ENCODE measurements at places on chromosomes 1 and 21.

GRCh38 chr1:64474665-64475439 is 4.9 kb downstream of the CACHD1 start:
- DNase-seq: no peak

DNA sequence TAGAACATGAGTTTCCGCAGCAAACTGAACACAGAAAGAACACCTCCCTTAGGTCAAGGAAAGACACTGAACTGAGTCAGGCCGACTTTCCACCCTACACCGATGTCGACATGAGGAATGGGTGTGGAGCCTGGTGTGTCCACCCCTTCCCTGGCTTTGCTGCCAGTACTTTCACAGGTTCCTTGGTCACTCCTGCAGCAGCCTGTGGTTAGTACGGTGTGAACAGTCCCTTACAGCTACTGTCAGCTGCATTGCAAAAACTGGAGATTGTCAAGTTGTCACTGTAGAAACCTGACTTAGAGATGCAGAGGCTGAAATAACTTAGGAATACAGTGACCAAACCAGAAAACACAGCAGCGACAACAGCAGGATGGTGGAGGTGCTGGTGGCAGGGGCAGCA is 7.1 kb downstream of the PGLYRP3 start:
- no peak for DNase-seq

DNA sequence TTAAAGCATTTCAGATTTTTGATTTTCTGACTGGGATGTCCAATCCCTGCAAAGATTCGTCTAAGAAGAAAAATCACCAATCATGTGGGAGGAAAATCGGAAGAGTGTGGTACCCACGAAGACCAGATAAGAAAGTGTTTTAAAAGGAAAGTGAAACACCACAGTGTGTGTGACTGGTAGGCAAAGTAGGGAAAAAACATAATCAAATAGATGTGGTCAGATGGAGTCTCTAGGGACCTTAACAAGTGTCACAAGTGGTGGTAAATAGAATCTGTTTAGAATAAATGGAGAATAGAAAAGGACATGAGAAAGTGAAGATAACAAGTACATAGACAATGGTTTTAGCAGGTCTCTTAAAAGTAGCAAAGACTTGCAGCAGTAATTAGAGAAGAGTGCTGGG is 154.6 kb downstream of the SLC30A10 start:
- DNase-seq: no peak

GRCh38 chr1:240134596-240134995 is 42.9 kb downstream of the FMN2 start:
- DNase-seq: no peak

DNA sequence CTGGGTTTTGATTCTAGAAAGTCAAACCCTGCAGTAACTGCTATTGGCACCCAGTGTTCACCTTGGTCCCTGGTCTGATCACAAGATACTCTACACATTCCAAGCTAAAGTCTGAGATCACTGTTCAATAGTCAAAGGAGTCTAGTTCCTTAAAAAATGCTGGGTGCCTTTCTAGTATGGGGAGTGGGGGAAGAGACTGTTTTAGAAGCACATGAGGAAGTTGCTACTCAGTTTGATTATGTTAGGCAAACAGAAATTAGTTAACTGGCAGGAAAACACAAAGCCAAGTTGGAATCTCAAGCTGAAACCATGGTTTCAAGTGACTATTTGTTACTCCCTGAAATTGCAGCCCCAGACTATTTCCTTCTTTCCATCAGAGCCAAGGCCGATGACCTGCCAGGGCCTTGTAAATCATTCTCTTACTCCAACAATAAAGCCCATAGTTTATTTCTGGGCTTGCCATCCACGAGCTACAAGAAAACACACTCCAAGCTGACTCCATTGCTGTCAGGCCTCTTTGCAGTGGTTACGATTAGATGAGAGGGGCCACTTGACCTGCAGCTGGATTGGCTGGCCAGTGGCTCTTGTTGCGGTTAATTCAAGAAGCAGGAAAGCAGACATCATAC is 21.1 kb upstream of the VTCN1 start:
- DNase-seq: no peak

DNA sequence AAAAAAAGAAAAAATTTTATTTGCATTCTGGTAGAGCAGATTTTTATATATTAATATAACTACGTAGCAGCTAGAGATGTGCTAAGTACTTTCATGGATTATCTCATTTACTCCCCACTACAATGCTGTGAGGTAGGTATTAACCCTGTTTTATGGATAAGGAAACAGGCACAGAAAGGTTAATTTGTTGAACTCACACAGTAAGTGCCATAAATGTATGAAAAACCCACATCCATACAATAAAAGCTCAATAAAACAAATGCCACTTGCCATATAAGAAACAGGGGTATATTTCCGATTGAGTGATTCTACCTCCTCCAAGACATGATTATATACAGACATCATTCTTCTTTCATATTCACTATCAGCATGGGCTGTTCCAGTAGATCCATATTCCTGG is 83.1 kb downstream of the INTS7 start:
- DNase-seq: no peak

- DNase-seq: no peak
These were observed 1.1 kb downstream of the C21orf58 start for GRCh38 chr21:46322351-46323226.

DNA sequence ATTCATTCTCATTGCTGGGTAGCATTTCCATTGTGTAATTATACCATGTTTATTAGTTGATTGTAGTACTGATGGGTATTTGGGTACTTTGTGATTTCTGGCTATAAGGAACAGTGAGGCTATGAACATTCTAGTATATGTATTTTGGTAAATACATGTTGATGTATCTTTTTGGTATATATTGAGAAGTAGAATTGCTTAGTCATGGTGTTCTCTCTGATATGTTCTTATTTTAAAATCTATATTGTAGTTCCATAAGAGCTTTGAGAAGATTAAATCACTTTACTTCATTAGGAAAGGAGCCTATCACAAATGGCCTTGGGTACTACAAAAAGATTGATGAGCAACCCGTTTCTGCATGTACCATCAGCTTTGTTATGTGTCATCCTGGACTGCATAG is 13.4 kb downstream of the MIXL1 start:
- no peak for DNase-seq

- DNase-seq: no peak
These were observed 3.7 kb downstream of the MATN1 start for GRCh38 chr1:30719406-30720270.

GRCh38 chr1:185972096-185972850 is 238.1 kb downstream of the HMCN1 start:
- DNase-seq: no peak

- no peak for DNase-seq
These were observed 18.0 kb upstream of the SLC2A7 start for GRCh38 chr1:9044236-9044635.

GRCh38 chr1:53959664-53960250 is 13.6 kb downstream of the LRRC42 start:
- DNase-seq: no peak

- DNase-seq: no peak
These were observed 26.6 kb downstream of the ZFYVE9 start for GRCh38 chr1:52168373-52169080.

DNA sequence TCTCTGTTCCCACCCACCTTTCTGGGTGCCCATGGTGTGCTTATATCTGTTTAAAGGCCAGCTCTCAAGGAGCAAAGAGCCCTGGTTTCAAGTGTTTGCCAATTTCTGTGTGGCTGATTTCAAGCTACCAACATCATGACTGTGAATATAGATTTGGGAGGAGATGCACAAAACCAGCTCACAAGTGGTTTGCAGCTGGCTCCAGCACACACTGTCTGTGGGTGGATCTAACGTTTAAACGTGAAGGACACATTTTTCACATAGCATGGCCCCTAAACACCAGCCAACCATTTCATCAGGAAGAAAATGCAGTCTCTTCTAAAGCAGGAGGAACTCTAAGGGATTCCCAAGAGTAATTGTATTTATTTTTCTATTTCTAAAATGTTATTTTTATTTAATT is 65.2 kb downstream of the FCRL5 start:
- no peak for DNase-seq

- DNase-seq: peak; percentile 46
These were observed 5.9 kb upstream of the TTC22 start for GRCh38 chr1:54806931-54807611.

- DNase-seq: no peak
These were observed 267.3 kb downstream of the LTN1 start for GRCh38 chr21:28725396-28725795.

- DNase-seq: no peak
These were observed 4.6 kb upstream of the FAM167B start for GRCh38 chr1:32242341-32242851.

DNA sequence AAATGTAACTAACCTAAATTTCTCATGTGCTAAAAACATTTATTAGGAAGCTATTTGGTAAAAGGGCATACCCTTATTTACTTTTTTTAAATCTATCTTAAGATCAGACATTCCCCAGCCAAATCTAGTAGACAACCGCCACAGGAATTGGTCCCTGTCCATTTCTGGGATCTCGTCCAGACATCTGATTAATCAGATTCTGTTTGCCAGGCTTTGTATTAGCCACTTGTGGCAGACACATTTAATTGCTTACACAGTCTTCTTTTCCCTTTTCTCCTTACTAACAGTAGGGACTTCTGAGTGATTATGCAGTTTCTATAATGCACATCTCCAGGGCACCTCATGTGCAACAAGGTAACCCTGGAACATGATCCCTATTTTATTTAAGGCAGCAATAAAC is 449.0 kb upstream of the RGS18 start:
- no peak for DNase-seq

DNA sequence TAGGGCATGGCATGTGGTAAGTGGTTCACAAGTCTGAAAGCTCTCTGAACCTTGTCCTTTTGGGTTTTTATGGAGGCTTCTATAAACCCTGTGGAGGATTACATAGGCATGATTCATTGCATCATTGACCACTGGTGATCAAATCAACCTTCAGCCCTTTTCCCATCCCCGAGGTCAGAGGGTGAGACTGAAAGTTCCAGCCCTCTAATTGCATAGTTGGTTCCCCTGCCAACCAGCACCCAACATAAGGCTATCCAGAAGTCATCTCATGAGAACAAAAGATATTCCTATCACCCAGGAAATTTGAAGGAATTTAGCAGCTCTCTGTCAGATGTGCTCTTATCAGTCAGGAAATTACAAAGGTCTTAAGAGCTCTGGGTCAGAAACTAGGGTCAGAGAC is 89.5 kb upstream of the ARTN start:
- DNase-seq: no peak

DNA sequence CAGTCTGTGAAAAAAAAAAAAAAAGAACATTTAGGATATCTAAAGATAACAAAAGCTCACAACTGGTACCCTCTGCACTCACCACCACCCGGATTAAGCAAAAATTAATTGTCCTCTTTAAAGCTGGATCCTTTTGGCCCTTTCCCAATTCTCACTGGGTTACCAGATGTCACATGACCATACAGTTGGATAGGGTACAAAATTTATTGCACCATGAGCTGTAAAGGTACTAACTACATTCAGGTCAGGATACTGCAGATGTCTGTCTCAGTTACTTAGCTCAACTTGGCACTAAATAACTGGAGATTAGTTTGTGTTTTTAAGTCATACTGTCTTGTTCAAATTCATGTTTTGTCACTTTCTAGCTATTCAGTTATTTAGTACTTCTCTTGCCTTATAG is 96.3 kb downstream of the GPATCH2 start:
- DNase-seq: no peak

DNA sequence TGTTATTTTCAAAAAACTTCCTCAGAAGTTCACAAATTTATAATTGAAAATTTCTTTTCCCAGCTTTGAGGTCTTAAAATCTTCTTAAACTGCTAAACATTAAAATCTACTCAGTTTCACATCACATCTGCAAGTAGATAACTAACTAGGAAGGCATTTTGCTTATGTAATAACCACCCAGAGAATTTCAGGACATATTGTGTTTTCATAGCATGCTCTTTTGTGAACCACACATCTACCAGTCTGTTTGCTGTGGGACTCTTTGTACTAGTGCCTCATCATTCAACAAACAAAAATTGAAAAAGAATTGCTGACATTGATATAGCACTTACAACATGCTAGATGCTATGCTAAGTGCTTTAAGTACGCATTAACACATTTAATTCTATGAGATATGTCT is 31.6 kb upstream of the C1orf146 start:
- DNase-seq: no peak

GRCh38 chr1:85315789-85316188 is 39.4 kb upstream of the BCL10 start:
- DNase-seq: no peak

DNA sequence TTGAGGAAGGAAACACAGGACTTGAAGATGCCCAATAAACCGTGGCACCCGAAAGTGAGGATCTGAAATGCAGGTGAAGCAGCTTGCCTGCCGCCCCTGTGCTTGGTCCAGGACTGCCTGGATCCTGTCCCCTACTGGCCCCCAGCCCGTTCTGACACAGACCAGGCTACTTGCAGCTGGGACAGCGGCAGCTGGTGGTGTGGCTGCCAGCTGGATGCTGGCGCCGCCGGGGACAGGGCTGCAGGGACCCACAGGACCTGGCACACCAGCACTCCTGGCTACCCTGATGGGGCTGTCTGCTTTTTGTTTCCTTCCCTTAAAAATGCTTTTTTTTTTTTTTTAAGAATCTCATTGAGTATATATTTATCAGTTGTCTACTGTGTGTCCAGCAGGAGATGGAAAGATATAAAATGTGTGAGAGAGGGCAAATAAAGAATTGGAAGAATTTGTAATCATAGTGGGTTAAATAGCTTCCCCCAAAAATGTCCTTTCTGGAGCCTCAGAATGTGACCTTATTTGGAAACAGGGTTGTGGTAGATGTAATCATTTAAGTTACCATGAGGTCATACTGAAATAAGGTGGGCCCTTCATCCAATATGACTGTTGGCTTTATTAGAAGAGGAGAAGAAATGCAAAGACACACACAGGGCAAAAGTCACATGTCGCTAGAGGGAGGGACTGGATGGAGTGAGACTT is 165.6 kb downstream of the DSCAM start:
- DNase-seq: no peak
